NCI-H510A treated with DMSO at 0.1 percent for 48 hours (cell line): ENCODE measurements at places on chromosomes 12 and 14.
A peak's percentile ranks its signal among the peaks of the same experiment; 100 is the strongest.

GRCh38 chr12:26629864-26630263 is 203.1 kb downstream of the ITPR2 start:
- DNase-seq = peak; percentile 34

DNA sequence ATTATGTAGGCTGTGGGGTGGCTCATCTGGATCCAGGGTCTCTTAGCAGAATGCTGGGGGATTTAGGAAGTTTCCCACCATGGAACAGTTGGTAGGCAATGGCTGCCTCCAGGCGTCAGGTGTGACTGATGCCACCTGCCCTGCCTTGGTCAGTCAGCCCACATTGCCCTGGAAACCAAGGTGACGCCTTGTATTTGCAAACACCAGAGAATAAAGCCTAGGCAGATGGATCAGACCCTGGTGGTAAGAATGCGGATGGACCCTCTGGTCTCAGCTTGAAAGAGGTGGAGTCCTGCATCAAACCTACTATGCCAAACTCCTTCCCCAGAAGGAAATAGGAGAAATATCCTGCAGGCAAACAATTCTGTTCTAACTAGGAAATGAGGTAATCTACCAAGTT is 38.2 kb downstream of the NCKAP5L start:
- DNase-seq = no peak

- no peak for DNase-seq
Measured at GRCh38 chr14:92551044-92551841, 37.7 kb downstream of the RIN3 start.

GRCh38 chr12:131457028-131457310 is 253.9 kb upstream of the SFSWAP start:
- no peak for DNase-seq

DNA sequence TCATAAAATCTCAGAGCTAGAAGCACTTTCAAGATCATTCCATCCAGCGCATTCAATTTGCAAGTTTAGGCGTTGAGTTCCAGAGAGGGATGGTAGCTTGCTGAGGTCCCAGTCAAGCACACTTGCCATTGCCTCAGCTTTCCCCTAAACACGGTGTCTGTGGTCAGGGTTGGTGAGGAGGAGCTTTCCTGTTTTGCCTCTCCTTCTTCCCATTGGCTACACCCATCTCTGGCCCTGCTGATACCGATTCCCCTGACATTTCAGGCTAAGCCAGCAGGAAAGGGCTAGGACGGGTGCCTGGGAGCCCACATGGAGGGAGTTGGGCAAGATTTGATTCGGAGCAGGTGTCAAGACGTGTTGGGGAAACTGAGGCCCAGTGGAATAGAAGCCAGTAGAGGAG is 9.1 kb downstream of the NFATC4 start:
- peak; percentile 66 for DNase-seq
